Smooth muscle cell of the pulmonary artery (primary cell): ENCODE measurements at places on chromosomes 12 and 14. TPM values are rescaled to one million over a fixed set of nuclear protein-coding genes. Genes with fewer than 3 reads are reported as not detected.

The ACACB gene
- 2.2 and 5.2 TPM in 2 replicates for total RNA-seq

The EAPP gene
- total RNA-seq, result 28.9 and 37.1 TPM in 2 replicates

The SLC15A4 gene
- total RNA-seq, result 60.9 and 63.6 TPM in 2 replicates

The SLC25A47 gene
- 0.07 TPM in 1 of 2 replicates, not detected in the other for total RNA-seq

The SYNDIG1L gene
- total RNA-seq, result under 0.01 TPM in 1 of 2 replicates, not detected in the other

The NOP9 gene
- 21.2 and 28.0 TPM in 2 replicates for total RNA-seq

The RPL10L gene
- total RNA-seq, result not detected in 2 replicates

The SLCO1B1 gene
- total RNA-seq, result not detected in 2 replicates

The ATL1 gene
- 4.0 and 6.0 TPM in 2 replicates for total RNA-seq
